ENCODE measurements at places on chromosomes 4 and X. TPM values are rescaled to one million over a fixed set of nuclear protein-coding genes. Genes with fewer than 3 reads are reported as not detected.

The CSAG2 gene
- not detected for total RNA-seq

The SFRP2 gene
- not detected for total RNA-seq

The REELD1 gene
- total RNA-seq: not detected

The MCF2 gene
- 0.72 TPM for total RNA-seq

The TKTL1 gene
- not detected for total RNA-seq

The MAGEA2 gene
- 90.5 TPM for total RNA-seq

The BLTP1 gene
- total RNA-seq: 12.3 TPM

The FAM9C gene
- total RNA-seq: not detected

The UGT2B11 gene
- total RNA-seq: not detected

The SATL1 gene
- not detected for total RNA-seq

The HOPX gene
- not detected for total RNA-seq

The DDIT4L gene
- total RNA-seq: 0.03 TPM

The TRIM61 gene
- total RNA-seq: not detected

The MAGEC2 gene
- total RNA-seq: 111 TPM

The MGARP gene
- 0.11 TPM for total RNA-seq

The ANXA10 gene
- 0.50 TPM for total RNA-seq

The CASK gene
- total RNA-seq: 17.3 TPM

The USP26 gene
- not detected for total RNA-seq

The SH2D1A gene
- total RNA-seq: 0.05 TPM

The HMGB3 gene
- total RNA-seq: 43.6 TPM

The NPNT gene
- not detected for total RNA-seq

The REPS2 gene
- 0.56 TPM for total RNA-seq
